HTR-8/SVneo (cell line): ENCODE measurements at places on chromosomes 7 and 10.

GRCh38 chr7:42143711-42144600 lies 93.1 kb downstream of the GLI3 start:
- DNase-seq: no peak

DNA sequence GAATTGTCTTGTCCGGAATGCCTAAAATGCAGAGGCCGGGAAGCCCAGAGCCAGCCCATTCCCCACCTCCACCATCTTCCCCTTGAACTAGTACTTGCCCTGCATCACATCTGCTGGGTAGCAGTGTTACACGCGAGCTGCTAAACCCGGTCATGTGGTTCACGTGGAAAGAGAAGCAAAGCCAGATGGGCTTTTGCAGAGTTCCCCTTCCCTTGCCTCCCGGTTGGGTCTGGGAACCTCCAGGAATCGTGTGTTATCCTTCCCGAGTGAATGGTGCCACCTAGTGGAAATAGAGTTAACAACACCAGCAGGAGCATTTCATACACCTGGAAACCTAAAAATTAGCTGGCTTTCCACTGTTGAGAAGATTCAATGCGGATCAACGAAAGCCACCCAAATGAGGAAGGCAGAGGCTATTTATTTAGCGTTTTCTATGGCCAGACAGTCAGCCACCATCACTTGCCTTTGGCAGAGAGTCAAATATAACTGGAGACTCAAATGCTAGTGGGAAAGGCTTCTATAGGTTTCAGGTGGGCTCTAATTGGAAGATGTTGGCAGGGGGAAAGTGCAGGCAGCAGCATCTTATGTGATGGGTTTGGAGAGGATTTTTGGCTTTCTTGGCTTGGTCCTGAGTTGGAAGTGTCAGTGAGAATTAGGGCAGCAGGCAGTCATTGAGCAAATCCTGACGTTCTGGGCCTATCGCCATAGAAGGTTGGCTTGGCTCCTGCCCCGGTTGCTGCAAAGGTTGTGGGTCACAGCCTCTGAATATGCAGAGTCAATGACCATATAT lies 12.9 kb upstream of the DENND2A start:
- peak; percentile 71 for DNase-seq

GRCh38 chr10:83612050-83612449 lies 527.3 kb upstream of the GHITM start:
- DNase-seq: no peak

GRCh38 chr10:102735065-102735562 lies 8.6 kb upstream of the WBP1L start:
- no peak for DNase-seq

- DNase-seq: no peak
Observed at GRCh38 chr10:30349967-30350735, 1.1 kb upstream of the MTPAP start.

DNA sequence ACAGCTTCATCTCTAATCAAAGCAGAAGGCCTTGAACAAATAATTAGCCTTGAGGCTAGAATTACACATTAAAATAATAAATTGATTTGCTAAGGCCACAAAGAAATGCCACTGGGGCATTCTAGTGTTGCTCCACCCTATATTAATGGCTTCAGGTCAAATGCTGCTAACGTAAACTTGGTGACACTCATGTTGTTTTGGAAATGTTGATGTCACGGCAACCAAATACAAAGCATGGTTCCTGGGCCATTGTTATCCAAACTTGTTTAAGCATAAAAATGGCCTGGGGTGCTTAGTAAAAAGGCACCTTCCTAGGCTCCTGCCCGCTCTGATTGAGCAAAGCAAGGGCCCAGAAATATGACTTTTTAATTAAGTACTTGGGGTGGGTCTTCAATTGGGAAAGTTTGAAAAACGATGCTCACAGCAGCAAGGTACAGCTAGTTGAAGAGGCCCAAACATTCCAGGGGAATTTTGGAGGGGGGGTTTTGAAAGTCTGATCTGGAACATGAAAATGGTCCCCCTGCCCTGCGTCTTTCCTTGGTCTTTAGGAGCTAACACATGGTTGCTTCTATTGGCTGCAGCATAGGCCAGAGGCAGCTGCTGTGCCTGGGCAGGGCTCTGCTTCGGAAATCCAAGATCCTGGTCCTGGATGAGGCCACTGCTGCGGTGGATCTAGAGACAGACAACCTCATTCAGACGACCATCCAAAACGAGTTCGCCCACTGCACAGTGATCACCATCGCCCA lies 67.8 kb downstream of the ABCC2 start:
- DNase-seq: no peak

GRCh38 chr7:10706875-10707493 lies 266.7 kb upstream of the PHF14 start:
- DNase-seq: no peak

DNA sequence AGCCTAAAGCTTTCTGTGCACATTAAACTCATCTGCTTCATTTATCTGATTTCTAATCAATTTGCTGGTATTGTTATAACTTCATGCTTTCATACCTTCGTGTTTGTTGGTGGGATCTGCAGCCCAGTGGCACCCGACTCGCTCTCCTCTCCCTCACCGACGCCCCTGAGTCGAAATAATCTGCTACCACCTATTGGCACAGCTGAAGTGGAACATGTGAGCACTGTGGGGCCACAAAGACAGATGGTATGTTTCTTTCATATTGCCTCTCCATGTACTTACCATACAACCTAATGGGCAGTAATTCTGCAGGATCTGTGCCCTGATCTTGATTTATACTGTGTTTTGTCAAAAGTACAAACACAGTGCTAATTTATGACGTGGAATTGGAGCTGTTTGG lies 12.4 kb downstream of the DNAJC9 start:
- DNase-seq: no peak

DNA sequence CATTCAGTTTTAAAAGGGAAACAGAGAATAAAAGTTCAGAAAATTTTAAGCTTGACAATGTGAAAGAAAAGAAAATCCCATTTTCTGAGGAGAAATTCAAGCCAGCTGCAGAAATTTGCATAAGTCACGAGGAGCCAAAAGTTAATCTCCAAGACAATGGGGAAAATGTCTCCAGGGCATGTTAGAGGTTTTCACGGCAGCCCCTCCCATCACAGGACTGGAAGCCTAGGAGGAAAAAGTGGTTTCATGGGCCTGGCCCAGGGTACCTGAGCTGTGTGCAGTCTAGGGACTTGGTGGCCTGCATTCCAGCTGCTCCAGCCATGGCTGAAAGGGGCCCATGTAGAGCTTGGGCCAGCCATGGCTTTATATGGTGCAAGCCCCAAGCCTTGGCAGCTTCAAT lies 59.6 kb upstream of the NXPH1 start:
- DNase-seq: no peak

DNA sequence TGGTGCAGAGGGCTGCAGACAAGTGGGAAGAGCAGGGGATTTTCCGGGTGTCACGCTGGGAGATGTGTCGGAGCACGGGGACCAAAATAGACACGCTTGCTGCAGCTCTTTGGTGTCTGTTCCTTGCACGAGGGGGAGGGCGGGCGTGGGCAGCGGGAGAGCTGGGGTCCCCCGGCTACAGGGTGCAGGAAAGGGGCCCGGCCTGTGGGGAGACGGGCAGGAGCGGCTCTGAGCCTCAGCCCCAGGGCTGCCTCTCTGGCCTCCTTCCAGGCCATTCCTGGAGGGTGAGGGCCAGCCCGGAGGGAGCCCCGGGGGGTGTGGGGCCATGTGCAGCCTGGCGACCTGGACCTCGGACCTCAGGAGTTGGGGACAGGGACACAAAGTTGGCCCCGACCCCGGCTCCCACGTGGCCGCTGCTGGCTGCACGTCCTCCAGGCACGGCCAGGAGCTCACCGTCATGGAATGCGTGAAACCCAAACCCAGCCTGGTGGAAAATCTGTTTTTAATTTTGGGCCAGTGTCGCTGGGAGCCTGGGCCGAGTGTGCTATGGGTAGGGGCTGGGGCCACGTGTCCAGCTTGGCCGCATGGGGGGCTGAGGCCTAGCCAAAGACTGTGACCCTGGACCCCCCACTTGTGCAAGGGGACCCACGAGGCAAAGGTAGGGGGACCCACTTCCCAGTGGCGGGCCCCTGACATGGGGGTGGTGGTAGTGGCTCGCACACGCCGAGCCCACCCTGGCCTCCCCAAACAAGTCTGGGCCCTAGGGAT lies 6.6 kb downstream of the TTYH3 start:
- no peak for DNase-seq

- no peak for DNase-seq
Observed at GRCh38 chr10:119414081-119414611, 128.4 kb downstream of the RGS10 start.

GRCh38 chr10:60384708-60385398 lies 4.8 kb downstream of the ANK3 start:
- peak; percentile 79 for DNase-seq

DNA sequence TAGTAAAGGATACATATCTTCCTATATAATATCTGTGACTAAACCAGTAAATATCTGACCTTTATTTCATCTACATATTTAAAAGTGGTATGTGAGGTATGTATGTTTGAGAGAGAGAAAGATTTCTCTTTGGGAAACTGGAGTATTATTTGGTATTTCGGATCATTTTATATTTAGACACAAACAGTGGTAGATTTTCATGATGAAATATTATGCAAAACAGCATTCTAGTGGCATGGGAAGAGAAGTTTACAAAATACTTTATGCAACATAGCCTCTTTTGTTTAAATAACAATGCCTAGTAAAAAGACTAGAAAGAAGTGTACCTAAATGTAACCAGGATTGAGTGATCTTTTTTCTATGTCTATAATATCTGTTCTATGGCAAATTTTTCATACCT lies 98.6 kb upstream of the TMEM168 start:
- DNase-seq: no peak

GRCh38 chr7:125663961-125664360 lies 734.3 kb upstream of the POT1 start:
- DNase-seq: no peak
